SW480 (cell line): ENCODE measurements at places on chromosomes 5 and 9.

GRCh38 chr5:172252501-172252900 lies 31.1 kb downstream of the UBTD2 start:
- no peak for DNase-seq

- peak; percentile 45 for DNase-seq
Measured at GRCh38 chr5:7897014-7897600, 28.2 kb downstream of the MTRR start.

GRCh38 chr9:93218161-93218560 lies 34.2 kb downstream of the WNK2 start:
- DNase-seq: no peak

DNA sequence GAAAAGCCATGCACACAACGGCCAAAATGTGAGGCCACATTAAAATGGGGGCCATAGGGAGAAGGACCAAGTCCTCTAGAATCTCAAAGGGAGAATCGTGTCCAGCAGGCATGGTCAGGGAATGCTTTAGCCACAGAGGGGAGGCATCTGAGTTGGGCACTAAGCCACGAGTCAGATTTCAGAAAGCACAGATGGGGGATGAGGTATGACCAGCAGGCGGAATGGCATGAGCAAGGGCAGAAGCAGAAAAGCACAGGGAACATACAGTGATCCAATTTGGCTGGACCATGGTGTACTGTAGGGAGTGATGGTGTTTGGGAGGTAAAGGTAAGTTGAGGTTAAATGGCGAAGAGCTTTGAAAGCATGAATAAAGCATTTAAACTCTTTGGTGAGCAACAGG lies 214.6 kb downstream of the TLE1 start:
- DNase-seq: no peak

GRCh38 chr5:154371687-154372086 lies 74.1 kb upstream of the SAP30L start:
- no peak for DNase-seq

GRCh38 chr5:54517174-54517511 lies 416 bp upstream of the SNX18 start:
- peak; percentile 11 for DNase-seq

GRCh38 chr5:53614376-53614885 lies 54.0 kb downstream of the NDUFS4 start:
- no peak for DNase-seq

- DNase-seq: no peak
Measured at GRCh38 chr5:144352732-144353317, 182.2 kb downstream of the KCTD16 start.

DNA sequence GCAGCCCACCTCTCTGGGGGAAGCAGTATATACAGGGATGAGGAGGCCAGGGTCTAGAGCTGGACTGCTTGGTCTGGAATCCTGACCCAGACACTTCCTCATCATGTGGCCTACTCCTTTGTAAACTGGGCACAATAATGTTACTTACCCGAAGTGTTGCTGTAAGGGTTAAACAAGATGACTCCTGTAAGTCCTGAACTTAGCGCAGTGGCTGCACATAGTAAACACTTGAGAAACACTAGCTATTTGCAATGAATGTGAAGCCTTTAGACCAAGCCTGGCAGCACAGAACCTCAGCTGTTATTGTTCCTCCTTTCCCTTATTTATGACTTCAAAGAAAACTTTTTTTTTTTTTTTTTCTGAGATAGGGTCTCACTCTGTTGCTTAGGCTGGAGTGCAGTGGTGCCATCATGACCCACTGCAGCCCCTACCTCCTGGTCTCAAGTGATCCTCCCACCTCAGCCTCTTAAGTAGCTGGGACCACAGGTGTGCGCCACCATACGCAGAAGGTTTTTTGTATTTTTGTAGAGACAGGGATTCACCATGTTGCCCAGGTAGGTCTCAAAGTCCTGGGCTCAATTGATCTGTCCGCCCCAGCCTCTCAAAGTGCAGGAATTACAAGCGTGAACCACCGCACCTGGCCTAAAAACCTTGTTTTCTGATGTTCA lies 96.2 kb upstream of the IL6ST start:
- no peak for DNase-seq

- DNase-seq: no peak
Measured at GRCh38 chr9:85740787-85741094, 1.0 kb downstream of the AGTPBP1 start.

- DNase-seq: no peak
Measured at GRCh38 chr5:129652349-129653056, 95.4 kb upstream of the MINAR2 start.

- DNase-seq: peak; percentile 63
Measured at GRCh38 chr9:75891277-75891741, 836 bp downstream of the PCSK5 start.

DNA sequence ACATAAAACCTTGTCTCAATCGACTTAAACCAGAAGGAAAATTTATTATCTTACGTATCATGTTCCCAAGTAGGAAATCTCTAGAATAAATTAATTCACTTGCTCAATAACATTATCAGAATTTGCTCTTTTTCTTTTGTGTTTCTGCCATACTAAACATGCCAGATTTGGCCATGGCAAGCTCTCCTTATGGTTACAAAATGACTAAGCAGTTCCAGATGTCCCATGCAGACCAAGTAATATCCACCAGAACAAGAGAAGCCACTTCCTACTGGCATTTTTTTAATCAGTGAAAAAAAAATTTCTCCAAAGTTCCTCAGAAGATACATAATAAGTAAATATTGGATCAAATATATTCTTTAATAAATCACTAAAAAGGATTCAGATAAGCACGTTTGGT lies 25.2 kb upstream of the ADAMTS6 start:
- no peak for DNase-seq

DNA sequence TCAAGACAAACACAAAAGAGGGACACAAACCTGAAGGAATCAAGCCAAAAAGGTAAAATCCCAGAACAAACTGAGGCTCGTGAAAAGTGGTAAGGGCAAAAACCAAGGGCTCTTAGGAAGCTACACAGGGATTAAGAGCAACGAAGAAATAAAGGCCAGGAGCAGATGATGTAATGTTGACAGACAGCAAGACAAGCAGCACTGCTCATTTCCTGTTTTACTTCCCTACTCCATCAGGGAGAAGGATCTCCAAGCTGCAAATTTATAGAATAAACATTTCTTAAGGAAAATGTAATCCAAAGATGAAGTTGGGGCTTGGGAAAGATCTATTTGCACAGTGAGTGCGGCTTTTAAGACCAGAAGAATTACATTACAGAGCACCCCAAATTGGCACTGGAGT lies 182.3 kb upstream of the MAP1B start:
- DNase-seq: no peak

- peak; percentile 12 for DNase-seq
Measured at GRCh38 chr9:21611891-21612290, 129.8 kb upstream of the IFNE start.

GRCh38 chr5:56745864-56746263 lies 69.5 kb upstream of the MAP3K1 start:
- no peak for DNase-seq

GRCh38 chr9:21995666-21996398 lies 1.2 kb downstream of the CDKN2B-AS1 start:
- peak; percentile 36 for DNase-seq

DNA sequence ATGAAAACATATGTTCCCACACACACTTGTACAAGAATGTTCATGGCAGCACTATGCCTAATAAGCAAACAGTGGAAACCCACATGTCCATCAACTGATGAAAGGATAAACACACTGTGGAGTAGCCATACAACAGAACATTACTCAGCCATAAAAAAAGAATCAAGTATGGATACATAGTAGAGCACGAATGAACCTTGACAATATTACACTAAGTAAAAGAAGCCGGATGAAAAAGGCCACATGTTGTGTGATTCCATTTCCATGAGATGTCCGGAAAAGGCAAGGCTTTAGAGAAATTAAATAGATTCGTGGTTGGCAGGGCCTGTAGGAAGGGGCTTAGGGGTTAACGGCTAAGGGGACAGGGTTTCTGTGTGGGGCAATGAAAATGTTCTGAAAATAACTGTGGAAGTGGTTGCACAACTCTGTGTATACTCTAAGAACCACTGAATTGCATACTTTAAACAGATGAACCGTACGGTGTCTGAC lies 51.4 kb downstream of the COL23A1 start:
- DNase-seq: no peak

- no peak for DNase-seq
Measured at GRCh38 chr9:35790025-35790384, 1.4 kb upstream of the NPR2 start.

DNA sequence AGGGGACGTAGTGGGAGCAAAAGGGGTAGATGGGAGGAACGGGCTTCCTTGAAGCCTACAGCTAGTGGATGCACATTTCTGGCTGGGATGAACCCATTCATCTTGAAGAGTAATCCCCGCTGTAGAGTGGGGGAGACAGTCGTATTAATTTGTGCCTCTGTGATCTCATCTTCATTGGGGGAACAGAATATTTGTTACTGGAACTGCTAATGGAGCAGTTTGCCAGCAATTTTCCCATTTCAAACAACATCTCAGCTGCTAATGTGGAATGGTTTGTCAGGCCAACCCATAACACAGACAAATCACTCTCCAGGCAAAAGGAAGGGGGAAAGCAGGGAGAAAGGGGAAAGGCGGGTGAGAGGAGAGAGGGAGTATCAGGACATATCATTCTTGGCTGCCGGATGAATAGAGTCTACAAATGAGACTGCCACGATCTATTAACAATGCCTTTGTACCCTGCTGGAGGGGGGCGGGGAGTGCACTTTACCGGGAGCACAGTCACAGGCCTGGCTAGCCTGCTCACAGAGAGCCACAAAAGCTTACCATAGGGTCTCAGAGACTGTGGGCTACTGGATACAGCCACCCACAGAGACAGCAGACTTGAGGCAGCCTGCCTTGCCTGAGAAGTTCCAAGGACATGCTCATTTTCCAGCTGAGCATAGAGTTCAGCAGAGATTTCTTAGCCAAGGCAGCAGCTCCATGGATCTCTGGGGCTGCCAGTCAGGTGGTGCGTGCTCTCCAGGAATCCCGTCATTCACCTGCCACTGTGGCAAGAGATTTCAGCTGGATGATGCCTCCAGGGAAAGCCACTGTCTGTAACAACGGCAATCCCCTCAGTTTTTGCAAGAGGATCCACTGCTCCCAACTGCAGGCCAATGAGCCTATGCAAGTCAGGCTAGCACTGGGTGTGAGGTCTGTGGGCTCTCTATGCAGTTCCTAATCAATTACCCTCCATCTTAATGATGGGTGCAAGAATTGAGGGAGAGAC lies 217.7 kb upstream of the PANK3 start:
- DNase-seq: no peak

- peak; percentile 39 for DNase-seq
Measured at GRCh38 chr9:92671323-92671722, 1.4 kb upstream of the IPPK start.

DNA sequence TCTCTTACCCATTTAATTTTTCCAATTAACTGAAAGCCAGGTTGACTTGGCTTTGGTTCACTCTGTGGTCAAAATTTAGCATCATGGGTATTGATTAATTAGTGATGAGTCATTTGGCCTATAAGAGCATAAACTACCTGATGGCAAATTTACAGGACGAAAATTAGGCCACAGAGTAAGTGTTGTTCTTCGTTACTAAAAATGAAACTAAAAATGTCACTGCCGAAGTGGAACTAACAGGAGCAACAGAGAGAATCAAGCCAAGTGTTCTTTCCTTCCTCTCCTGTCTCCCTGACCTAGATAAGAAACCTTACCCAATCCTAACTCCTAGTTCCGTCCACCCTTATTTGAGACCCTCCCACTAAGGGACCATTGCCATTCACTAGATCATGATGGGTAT lies 176.9 kb downstream of the RAB3C start:
- DNase-seq: no peak

DNA sequence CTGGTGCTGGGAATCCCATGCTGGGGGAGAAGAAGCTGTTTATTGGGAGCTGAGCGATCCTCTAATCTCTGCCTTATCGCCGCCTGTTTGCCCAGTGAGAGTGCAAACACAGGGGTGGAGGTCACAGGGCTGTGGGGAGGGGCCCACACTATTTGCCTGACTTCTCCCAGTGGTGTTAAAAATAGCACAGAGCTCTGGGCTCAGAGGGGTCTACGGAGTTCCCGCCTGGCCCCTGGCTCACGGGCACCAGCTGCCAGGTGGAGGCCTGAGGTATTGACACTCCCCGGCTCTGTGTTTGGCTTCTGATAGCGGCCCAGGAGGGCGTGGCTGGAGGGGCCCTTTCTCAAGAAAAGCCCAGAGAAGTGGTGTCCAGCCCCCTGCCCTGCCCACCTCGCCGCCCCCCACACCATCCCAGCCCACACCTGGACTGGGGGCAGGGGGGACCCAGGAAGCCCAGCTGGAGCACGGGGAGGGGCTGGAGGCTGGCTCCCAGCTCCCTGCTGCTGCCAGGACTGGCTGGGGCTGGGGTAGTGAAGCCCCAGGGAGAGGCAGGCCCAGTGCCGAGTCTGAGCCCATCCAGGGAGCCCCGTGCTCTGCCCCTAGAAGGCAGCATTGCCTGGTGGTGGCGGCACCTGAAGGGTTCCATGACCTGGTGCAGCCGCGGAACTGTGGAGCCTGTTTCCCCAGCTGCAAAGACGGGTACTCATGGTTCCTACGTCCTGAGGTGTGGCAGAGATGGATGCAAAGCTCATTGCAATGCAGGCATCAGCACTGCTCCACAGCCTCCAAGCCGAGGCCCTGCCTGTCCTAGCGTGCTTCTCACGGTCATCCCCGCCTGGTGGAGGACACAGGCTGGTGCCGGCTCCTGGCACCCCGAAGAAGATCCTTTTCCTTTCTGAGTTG lies 35.7 kb upstream of the EGFL7 start:
- DNase-seq: no peak

DNA sequence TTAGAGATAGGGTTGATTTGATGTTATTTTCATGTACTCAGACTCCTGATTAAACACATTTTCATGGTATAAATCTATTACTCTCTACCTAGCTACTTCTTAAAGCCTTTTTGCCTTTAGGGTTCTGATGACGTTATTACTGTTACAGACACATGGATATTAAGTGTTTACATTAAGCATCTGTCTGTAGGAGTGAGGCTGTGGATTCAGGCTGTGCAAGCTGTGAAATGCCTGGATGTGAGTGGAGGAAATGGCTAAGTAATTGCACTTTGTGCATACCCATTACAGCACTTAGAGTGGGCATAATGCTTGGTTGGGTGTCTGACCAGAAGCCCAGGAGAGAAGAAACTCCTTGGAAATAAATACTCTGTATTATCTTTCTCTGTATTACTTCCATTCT lies 186.8 kb downstream of the SNX18 start:
- no peak for DNase-seq

DNA sequence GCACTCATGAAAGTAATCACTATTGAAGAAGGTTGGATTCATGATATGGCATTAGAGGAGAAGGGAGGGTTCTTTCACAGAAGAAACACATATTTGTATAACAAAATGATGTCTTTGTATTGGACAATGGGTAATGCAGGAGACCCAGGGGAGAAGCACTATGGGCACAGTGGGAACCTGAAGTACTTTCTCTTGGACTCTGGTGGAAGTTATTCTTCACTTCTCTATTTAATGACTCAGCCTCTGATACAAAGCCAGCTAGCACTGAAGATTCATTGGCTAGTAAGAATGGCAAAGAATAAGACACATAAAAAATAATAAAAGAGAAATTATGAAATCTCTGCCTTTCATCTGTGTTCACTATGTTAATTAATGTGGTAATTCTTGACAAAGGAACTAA lies 149.9 kb upstream of the PRR16 start:
- DNase-seq: no peak
